ENCODE measurements at places on chromosomes 3 and 15. TPM values are rescaled to one million over a fixed set of nuclear protein-coding genes. Genes with fewer than 3 reads are reported as not detected.

Gene ACKR2
- 0.69 TPM for total RNA-seq

Gene AGBL1
- not detected for total RNA-seq

Gene MAGEL2
- total RNA-seq = not detected

Gene TMEM212
- total RNA-seq = not detected

GRCh38 chr15:29724026-29724425 lies 98.2 kb downstream of the TJP1 start:
- DNase-seq = no peak

GRCh38 chr3:169913323-169913722 lies 2.0 kb downstream of the SAMD7 start:
- DNase-seq = no peak

- DNase-seq = no peak
Observed at GRCh38 chr3:61681636-61682035, 120.3 kb downstream of the PTPRG start.

GRCh38 chr3:87201727-87202126 lies 25.4 kb upstream of the CHMP2B start:
- DNase-seq = no peak

- no peak for DNase-seq
Observed at GRCh38 chr15:70083946-70084345, 13.8 kb downstream of the TLE3 start.

Data from activated CD4-positive, alpha-beta T cell treated with anti-CD3 and anti-CD28 coated beads, Interleukin-2, amount 10 ng/mL, durations not matched to agents 24 days and 14 days (primary cell).